ENCODE measurements at places on chromosomes 4 and X. TPM values are rescaled to one million over a fixed set of nuclear protein-coding genes. Genes with fewer than 3 reads are reported as not detected.

GRCh38 chr4:82528868-82529267 is 32.9 kb downstream of the TMEM150C start:
- H3K4me3 ChIP-seq, result no peak overlapping the region
- H3K27me3 ChIP-seq, result peaks cover 5% of the 10 kb centered on the region
- H3K36me3 ChIP-seq, result no peaks in the 10 kb centered on the region
- DNase-seq, result no peak

GRCh38 chr4:151824656-151825055 is 63.8 kb upstream of the GATB start:
- H3K27ac ChIP-seq, result no peak overlapping the region
- H3K4me1 ChIP-seq, result no peaks in the 10 kb centered on the region
- no peaks in the 10 kb centered on the region for H3K36me3 ChIP-seq
- no peaks in the 10 kb centered on the region for H3K27me3 ChIP-seq
- H3K4me3 ChIP-seq, result no peak overlapping the region
- DNase-seq, result no peak

GRCh38 chr4:185479507-185479971 is 8.0 kb upstream of the CCDC110 start:
- H3K27me3 ChIP-seq, result peaks cover 20% of the 10 kb centered on the region
- no peak overlapping the region for H3K4me3 ChIP-seq
- no peak for DNase-seq
- no peaks in the 10 kb centered on the region for H3K36me3 ChIP-seq
- no peak overlapping the region for H3K27ac ChIP-seq

DNA sequence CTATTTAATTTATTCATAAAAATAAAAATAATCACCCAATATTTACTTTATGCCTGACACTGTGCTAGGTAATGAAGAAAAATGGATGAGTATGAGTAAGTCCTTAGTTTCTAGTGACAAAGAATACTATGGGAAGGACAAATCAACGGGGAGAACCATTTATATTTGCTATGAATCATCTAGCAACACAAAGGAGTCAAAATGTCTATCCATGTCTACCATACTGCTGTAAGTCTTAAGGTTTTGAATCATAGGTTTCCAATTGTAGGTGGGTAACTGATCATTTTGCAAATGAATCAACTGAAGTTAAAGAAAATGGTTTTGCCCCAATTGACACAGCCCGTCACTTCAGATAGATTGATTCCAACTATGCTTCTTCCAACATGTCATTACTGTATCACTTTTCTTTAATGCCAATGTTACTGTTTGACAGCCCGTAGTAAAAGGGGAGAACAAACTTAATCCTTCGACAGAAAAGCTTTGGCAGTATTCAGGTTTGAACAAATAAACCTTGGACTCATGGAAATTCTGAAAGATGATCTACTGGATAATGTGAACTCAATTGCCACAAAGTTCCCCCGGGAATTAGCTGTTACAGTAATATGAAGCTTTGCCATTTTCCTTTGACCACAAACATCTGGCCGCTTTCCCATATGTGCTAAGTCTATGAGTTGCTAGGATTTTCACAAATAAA is 3.2 kb downstream of the TDO2 start:
- H3K27ac ChIP-seq, result peak overlapping the region; percentile 61
- DNase-seq, result peak; percentile 99
- no peaks in the 10 kb centered on the region for H3K36me3 ChIP-seq
- peaks cover 20% of the 10 kb centered on the region for H3K27me3 ChIP-seq
- H3K4me1 ChIP-seq, result peaks cover 15% of the 10 kb centered on the region
- H3K4me3 ChIP-seq, result 0 out of 2 replicates have a peak overlapping the region, but pooled peaks have one; percentile 18

GRCh38 chr4:56164907-56165306 is 216.2 kb downstream of the CEP135 start:
- H3K36me3 ChIP-seq, result no peaks in the 10 kb centered on the region
- DNase-seq, result no peak
- H3K4me3 ChIP-seq, result no peak overlapping the region
- H3K27ac ChIP-seq, result no peak overlapping the region
- no peaks in the 10 kb centered on the region for H3K4me1 ChIP-seq
- no peaks in the 10 kb centered on the region for H3K27me3 ChIP-seq

DNA sequence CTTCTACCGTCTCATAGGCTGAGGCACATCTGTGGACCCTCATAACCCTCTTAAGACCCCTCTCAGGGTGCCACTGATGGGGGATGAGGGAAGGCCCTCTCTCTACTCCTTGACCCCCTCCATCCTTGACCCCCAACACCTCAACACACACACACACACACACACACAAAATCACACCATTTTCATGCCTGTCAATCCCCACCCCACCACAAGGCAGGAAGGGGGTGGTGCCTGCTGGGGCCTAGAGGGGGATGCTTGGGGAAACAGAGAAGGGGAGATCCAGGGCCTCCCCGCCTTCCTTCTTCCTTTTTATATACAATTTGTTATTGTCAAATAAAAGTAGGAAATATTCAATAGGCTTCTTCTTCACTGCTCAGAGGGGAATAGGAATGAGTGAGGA is 1.2 kb upstream of the EBP start:
- no peak overlapping the region for H3K27ac ChIP-seq
- no peak for DNase-seq
- H3K27me3 ChIP-seq, result no peaks in the 10 kb centered on the region
- H3K4me3 ChIP-seq, result no peak overlapping the region
- no peaks in the 10 kb centered on the region for H3K36me3 ChIP-seq

DNA sequence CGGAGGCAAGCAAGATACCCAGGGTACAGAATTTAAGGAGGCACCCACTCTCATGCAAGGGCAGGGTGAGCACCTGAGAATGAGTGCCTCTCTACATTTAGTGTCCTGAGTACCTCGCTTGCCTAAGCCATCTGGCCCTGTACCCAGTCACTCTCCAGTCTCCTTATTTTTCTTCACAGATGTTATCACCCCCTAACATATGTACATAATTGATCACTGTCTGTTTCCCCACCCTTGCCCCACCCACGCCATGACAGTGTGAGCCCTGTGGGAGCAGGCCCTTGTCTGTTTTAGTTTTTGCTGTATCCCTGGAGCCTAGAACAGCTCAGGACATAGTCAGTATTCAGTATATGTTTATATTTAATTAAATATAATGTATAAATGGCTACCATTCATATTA is 113.6 kb downstream of the SPRY1 start:
- no peaks in the 10 kb centered on the region for H3K27me3 ChIP-seq
- no peak overlapping the region for H3K4me3 ChIP-seq
- no peaks in the 10 kb centered on the region for H3K36me3 ChIP-seq
- DNase-seq, result no peak
- no peak overlapping the region for H3K27ac ChIP-seq

DNA sequence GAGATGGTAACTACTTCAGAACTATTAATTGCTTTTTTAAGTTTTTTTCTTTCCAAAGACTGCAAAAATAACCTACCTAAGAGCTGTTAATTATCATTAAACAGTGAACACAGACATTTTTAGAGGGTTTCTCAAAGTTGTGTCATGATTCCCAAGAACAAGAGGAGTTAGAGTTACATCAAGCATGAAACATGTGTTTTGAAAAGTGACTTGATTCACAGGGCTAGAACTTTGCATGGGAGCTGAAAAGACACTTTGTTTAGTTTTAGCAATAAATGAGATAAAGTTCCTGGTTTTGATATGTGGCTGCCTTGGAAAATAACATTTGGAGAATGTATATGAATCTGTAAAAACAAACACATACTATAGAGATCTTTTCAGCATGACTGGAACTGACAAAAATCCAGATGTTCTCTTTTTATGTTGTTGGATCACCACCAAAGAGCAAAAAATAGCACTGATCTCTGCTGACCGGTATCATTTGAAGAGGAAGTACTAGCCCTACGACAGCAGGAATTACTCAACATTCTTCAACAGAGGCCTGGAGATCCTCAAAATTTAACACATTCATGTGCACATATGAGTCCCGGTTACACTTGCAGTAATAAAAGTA is 173.0 kb upstream of the PCDH18 start:
- H3K4me1 ChIP-seq, result peaks cover 33% of the 10 kb centered on the region
- H3K27ac ChIP-seq, result peak overlapping the region; percentile 79
- no peaks in the 10 kb centered on the region for H3K27me3 ChIP-seq
- peak; percentile 83 for DNase-seq
- H3K4me3 ChIP-seq, result peak overlapping the region; percentile 46

GRCh38 chr4:84673475-84674240 is 90.7 kb downstream of the CDS1 start:
- no peaks in the 10 kb centered on the region for H3K27me3 ChIP-seq
- no peak overlapping the region for H3K4me3 ChIP-seq
- H3K36me3 ChIP-seq, result peaks cover 67% of the 10 kb centered on the region
- H3K27ac ChIP-seq, result no peak overlapping the region

GRCh38 chrX:153829799-153830639 is at the start of gene PDZD4:
Gene PDZD4, minus strand, starts transcription at chrX:153830544. Its CDS starts 246 bp downstream, at chrX:153830298.
- DNase-seq, result peak; percentile 9
- no peaks in the 10 kb centered on the region for H3K27me3 ChIP-seq
- H3K36me3 ChIP-seq, result no peaks in the 10 kb centered on the region
- no peaks in the 10 kb centered on the region for H3K4me1 ChIP-seq
- H3K4me3 ChIP-seq, result 0 out of 2 replicates have a peak within 1 kb of the TSS, but pooled peaks have one; percentile 29

DNA sequence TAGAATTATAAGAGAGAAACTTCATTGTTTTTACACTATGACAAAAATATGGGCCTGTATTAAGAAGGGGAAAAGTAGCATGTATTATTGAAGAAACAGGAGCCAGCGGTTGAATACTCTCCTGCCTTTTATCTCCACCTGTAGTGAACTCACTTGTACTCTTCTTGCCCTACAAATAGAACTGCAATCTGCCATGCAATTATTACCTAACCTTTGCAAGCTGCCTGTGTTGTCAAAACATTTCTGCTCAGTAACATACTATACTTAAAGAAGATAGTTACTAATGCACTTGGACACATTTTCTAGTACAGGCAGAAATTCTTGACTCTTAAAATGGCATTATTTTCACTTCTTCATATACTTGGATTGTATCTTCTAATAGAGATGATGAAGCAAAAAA is 818.4 kb upstream of the GRID2 start:
- no peaks in the 10 kb centered on the region for H3K27me3 ChIP-seq
- no peak overlapping the region for H3K4me3 ChIP-seq
- H3K27ac ChIP-seq, result no peak overlapping the region
- H3K36me3 ChIP-seq, result no peaks in the 10 kb centered on the region
- no peak for DNase-seq

DNA sequence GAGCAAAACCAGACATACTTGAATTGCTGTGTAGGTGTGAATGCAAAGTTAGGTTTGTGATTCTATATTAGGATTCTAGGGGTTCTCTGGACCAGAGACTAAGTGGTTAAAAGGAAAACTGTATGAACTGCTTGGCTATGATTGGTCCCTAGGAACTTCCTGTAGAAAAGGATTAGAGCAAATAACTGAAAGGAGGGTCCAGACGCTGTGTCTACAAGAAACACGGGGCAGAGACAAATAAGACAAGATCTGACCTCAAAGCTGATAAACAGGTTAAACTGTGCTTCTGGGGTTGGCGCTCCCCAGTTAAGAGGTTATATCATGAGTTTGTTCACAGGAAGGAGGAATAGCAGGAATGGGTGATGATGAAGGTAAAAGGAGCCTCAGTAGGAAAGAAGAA is 183.6 kb downstream of the MGST2 start:
- DNase-seq, result no peak
- no peaks in the 10 kb centered on the region for H3K36me3 ChIP-seq
- no peaks in the 10 kb centered on the region for H3K4me1 ChIP-seq
- no peaks in the 10 kb centered on the region for H3K27me3 ChIP-seq

DNA sequence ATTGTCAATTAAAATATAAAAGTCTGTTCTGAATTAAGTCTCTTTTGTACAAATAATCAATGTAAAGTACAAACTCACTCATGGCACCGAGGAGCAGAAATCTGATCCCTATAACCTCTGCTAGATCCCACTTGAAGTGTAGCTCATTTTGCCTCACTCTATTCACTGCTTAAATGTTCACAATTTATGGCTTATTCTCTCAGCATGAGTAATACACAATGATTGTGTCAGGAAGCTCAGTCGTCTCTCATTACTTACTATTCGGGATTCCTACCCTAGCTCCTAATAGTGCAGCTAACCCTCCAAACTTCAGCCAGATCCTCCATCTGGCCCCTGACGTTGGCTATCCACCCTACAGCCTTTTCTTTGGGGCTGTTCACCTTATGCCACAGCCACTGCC is 4.7 kb upstream of the AMMECR1 start:
- peak; percentile 56 for DNase-seq
- H3K36me3 ChIP-seq, result no peaks in the 10 kb centered on the region
- peaks cover 11% of the 10 kb centered on the region for H3K4me1 ChIP-seq
- H3K27me3 ChIP-seq, result no peaks in the 10 kb centered on the region
- 0 out of 2 replicates have a peak overlapping the region, but pooled peaks have one; percentile 18 for H3K27ac ChIP-seq

- DNase-seq, result no peak
- H3K4me1 ChIP-seq, result no peaks in the 10 kb centered on the region
- no peak overlapping the region for H3K4me3 ChIP-seq
- H3K27ac ChIP-seq, result no peak overlapping the region
- no peaks in the 10 kb centered on the region for H3K36me3 ChIP-seq
Observed at GRCh38 chr4:77854431-77855111, 8.1 kb upstream of the MRPL1 start.

- no peak overlapping the region for H3K27ac ChIP-seq
- H3K4me3 ChIP-seq, result no peak overlapping the region
- no peaks in the 10 kb centered on the region for H3K36me3 ChIP-seq
- H3K4me1 ChIP-seq, result no peaks in the 10 kb centered on the region
- no peak for DNase-seq
- H3K27me3 ChIP-seq, result no peaks in the 10 kb centered on the region
Observed at GRCh38 chr4:66182636-66183035, 512.3 kb upstream of the EPHA5 start.

GRCh38 chr4:71713611-71714203 is 70.2 kb downstream of the GC start:
- DNase-seq, result peak; percentile 84
- H3K36me3 ChIP-seq, result no peaks in the 10 kb centered on the region
- no peak overlapping the region for H3K4me3 ChIP-seq

Gene SPANXA2
- total RNA-seq, result not detected

Gene TRIM60
- not detected for total RNA-seq

Gene PPBP
- not detected for total RNA-seq

Gene GSTCD
- 5.7 TPM for total RNA-seq

Gene PABPC1L2B
- not detected for total RNA-seq

Gene RTL9
- 0.13 TPM for total RNA-seq

Gene DCHS2
- not detected for total RNA-seq

Gene GLRA3
- not detected for total RNA-seq

Gene MUC7
- not detected for total RNA-seq

Gene CXorf49
- total RNA-seq, result not detected
